ENCODE measurements at places on chromosomes 5 and 9. TPM values are rescaled to one million over a fixed set of nuclear protein-coding genes. Genes with fewer than 3 reads are reported as not detected.

Gene LCN9
- not detected for polyA plus RNA-seq

Gene ACTBL2
- polyA plus RNA-seq: not detected

Gene FAM221B
- polyA plus RNA-seq: not detected

Gene LHX3
- polyA plus RNA-seq: not detected

Gene SHOC1
- polyA plus RNA-seq: 0.12 TPM

Gene TIMD4
- not detected for polyA plus RNA-seq

Gene MRPL22
- polyA plus RNA-seq: 63.5 TPM
